ENCODE measurements at places on chromosomes 1 and 21.

DNA sequence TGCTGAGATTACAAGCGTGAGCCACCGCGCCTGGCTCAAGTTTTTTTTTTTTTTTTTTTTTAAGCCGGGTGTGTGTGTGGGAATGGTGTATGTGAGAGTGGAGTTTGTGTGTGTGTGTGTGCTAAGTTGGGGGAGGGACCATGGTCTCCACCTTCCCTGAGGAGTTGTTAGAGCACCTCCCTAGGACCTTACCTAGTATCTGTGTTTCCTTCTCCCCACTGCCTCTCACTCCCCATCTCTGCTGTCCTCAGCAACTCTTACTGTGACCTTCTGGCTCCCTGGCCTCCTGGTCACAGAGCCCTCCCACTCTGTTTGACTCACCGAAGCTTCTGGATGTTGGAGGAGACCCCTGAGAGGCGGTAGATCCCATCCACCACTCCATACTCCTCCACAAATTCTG is 10.4 kb downstream of the ARHGAP30 start:
- DNase-seq, result no peak

GRCh38 chr1:222127526-222128152 is 385.8 kb upstream of the DUSP10 start:
- no peak for DNase-seq

DNA sequence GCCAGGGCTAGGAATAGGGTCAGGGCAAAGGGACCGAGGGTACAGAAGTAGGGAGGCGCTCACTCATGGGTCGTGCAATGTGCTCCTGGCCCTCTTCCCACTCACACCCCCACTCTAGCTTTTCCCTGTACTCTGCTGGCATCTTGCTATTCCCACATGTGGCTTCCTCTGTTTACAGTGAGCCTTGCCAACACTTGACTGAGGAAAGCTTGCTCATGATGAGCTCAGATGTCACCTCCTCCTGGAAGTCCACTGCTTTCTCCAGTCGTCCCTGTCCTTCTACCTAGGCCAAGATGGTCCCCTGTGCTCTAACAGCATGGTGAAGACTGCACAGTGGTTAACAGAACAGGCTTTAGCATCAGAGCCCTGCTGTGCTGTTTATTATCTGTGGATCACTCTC is 8.0 kb upstream of the RIMS3 start:
- DNase-seq, result no peak

DNA sequence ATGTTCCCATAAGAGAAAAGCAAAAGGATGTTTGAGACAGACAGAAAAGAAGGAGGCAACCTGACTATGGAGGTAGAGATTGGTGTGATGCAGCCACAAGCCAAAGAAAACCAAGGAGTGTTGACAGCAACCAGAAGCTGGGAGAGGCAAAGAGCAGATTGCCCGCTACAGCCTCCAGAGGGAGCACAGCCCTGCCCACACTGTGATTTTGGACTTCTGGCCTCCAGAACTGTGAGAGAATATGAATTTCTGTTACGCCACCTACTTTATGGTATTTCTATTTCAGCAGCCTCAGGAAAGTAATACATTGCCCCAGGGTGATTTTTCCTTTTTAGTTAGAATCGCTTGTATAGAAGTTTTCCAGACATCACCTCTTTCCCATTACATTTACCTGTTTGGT is 28.4 kb downstream of the SLAMF6 start:
- no peak for DNase-seq

DNA sequence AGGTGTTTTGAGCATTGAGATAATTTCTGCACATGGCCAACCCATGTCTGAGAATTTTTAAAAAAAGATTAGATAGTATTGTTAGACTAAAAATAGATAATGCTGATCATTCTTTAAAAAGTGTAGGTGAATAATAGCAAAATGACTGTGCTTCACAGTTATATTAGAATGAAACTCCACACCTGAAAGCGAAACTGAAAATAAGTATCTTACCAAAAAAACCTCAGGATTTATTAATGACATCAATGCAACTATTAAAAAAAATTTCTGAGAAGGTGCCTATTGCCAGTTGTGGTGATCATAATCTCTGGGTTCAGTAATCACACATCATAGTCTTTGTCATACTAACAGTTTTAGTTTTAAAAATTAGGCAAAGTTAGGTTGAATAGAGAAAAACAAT is 36.5 kb downstream of the PLA2G4A start:
- DNase-seq, result no peak

DNA sequence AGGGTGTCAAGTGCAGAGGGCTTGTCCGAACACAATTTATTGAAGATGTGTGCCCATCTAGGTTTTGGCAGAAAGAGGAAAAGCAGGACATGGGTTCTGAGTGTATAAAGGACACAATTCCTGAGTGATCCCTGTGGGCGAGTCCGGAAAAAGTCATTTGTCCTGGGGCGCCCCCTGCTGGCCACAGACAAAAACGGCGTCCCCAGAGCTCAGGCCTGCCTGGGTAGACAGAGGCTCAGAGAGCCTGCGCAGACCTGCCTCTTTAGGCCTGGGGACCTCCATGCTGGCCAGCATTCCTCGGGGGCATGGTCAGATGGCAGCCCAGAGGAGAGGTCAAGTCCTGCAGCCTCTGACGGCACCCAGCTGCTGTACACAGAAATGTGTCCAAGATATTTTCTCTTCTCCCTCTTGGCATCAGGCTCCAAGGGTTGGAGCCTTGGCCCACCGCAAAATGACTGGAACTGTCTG is 65.5 kb upstream of the LRP8 start:
- DNase-seq, result peak; percentile 24

DNA sequence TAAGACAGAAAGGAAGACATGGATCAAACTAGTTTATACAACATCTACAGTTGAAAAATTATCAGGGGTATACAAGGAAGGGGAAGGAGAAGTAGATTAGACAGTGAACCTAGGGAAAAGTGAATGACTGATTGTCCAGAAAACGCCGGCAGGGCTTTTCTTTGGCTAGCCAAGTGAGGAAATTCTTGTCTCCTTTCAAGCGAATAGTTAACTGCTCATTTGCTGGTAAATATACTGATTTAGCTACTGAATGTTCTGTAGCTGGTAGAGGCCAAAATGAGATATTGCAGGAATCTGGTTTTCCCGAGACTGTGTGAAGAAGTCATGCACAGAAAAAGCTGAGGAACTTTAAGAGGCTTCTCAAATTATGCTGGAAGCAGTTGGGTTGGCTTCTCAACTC is 128.5 kb upstream of the ZNHIT6 start:
- DNase-seq, result no peak

DNA sequence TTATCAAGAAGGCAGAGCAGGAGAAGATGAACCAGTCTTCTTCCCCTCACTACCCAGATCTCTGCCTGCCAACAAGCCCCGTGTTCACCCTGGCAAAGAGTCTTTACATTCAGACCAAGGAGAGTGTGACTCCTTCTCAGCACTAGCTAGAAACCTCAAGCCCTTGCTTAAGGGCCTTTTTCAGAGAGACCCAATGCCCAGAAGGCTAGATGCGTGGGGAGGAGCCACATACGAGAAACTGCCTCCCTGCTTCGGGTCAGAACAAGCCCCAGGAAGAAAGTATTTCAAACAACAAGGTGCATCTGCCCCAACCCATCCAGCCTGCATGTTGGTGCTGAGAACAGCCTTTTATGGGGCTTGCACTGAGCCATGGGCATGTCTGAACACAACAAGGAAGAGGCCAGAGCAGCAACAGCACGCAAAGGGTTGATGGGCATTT is 152.7 kb upstream of the CAMK1G start:
- DNase-seq, result no peak

- no peak for DNase-seq
Observed at GRCh38 chr1:232509570-232509969, 120.4 kb downstream of the SIPA1L2 start.

DNA sequence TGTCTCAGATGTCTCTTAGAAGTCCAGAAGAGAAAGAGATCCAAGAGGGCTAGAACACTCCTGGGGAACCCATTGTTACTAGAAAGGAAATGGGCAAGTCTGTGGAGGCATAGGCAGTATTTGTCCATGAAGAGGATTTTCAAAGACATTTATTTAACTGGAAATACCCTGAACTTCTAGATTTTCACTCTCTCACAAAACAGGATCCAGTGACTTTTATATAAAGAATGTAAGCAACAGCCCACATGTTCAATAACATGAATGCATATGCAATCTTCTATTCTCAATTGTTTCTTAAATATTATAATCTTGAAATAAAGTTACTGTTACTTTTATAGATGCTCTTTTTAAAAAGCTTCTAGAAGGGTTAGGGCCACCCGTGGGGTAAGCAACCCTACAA is 53.4 kb downstream of the TBX15 start:
- DNase-seq, result no peak

GRCh38 chr1:81118550-81118949 is 682.2 kb upstream of the ADGRL2 start:
- DNase-seq, result no peak

GRCh38 chr1:40592107-40592803 is 60.8 kb downstream of the ZNF684 start:
- DNase-seq, result no peak

DNA sequence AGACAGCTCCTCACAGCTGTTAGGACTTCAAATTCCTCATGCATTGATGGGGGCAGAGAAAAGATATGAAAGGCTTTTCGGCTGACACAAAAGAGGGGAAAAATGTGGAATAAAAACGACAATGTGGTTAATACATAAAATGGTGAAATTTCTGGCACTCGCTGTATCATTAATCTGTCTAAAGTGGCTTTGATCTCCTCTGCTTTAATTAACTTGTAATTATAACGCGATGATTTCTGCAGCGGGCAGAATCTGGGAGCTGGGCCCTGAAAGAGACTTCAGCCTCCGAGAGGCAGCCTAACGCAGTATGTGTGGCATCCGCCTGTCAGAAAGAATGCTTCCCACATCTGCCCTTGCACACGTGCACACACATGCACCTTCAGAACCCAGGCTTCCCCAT is 144.1 kb upstream of the IGSF21 start:
- no peak for DNase-seq

DNA sequence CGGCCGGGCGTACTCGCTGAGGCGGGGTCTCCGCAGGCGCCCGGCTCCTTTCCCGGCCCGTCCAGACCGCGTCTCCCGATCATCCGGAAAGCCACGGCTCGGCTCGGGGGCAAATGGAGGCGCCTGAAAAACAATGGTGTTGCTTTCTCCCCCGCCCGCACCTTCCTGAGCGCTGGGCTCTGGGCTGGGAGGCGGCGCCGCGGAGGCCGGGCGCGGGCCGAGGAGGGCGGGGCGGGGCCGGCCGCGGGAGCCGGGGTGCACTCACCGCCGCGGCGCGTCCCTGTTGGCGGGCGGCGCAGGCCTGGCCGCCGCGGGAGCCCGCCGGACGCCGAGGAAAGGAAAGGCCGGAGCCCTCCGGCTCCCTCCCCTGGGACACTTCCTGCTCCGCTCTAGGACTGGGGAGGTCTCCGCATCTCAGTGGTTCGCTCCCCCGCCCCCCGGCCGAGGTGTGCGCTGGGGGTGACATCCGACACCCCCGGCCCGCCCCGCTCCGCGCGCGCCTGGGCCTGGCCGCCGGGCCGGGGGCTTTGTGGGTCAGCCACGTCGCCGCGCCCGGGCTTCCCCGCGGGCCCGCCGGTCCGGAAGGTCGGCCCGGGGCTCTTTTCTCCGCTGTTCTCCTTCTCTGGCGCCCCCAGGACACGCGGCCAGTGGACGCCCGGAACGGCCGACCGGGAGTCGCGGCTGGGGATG is at the start of gene ZNF496:
ZNF496 (minus strand) TSS at position 343 of the 690 bp plus-strand sequence. CDS start 2,289 bp downstream, outside the sequence.
- DNase-seq, result peak; percentile 63
